Occipital lobe (tissue), 3 donors: ENCODE measurements at places on chromosomes 1 and 21. TPM values are rescaled to one million over a fixed set of nuclear protein-coding genes. Genes with fewer than 3 reads are reported as not detected.

DNA sequence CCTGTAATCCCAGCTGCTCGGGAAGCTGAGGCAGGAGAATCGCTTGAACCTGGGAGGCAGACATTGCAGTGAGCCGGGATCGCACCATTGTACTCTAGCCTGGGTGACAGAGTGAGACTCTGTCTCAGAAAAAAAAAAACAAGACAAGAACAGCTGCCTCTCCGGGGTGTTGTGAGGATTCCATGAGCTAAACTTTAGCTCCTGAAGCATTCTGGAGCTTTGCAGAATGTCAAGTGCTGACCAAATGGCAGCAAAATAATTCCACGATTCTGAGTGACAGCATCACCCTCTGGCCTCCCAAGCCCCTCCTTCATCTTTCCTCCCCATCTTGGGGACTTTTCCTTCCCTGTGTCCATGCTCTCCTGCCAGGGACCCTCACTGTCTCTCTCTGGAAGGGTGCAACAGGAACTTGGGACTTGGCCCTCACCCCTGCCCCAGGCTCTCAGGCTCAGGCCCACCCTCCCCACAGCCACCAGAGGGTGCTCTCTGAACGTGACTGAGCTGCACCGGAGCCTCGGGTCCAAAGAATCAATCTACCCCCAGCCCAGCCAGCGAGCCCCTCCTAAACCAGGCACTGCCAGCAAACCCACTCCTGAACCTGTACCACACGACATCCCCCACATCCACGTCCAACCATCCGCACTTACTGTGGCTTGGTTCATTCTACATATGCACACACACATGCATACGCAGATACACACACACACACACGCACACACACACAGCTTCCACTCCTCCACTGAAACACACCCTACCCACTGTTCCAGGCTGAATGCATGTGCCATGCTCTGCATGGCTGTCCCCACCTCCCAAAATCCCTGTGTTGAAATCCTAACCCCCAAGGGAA, 45.7 kb downstream of the ACOT7 start:
- DNase-seq, result no peak

- DNase-seq, result no peak
Observed at GRCh38 chr1:2210084-2210653, 15.6 kb upstream of the FAAP20 start.

- DNase-seq, result no peak
Observed at GRCh38 chr1:37919277-37919676, 27.6 kb downstream of the INPP5B start.

The ADGRL4 gene
- 3.1 TPM for total RNA-seq

The SLC16A4 gene
- total RNA-seq, result 5.8 TPM

GRCh38 chr21:14353231-14353630, 29.7 kb downstream of the HSPA13 start:
- DNase-seq, result no peak

DNA sequence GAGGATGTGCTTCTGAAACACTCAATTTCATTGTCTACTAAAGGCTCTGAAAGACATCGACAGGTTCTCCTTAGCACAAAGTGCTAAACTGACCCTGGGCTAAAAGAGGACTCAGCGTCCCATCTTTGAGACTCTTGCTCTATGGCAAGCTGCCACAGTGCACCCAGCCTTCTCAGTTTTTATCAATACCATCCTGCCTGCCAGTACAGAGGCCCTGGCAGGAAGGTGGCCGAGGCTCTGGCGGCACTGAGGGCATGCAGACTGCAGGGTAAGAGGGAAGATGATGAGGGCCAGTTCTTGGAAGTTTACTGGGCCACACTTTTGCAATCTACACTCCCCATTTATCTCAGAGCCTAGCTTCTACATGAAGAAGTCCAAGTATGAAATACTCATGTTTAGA, 5.3 kb downstream of the OLFML2B start:
- no peak for DNase-seq

DNA sequence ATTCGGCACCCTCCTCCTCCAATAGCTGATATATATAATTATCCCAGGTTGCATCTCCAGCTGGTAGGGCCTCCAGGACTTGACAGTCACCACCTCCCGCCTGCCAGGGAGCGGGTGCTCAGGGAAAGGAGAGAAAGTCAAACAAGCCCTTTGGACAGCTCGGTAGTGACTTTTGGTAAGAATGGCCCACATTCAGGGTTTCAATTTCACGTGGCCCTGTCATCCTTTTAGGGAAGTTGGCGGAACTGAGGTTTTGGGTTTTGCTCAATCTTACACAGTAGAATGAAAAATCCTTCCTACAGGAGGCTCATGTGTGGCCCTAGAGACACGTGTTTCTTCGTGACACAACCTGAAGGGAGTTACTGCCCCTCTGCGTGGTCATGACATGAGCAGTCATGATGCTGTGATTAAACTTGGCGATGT, 44.2 kb downstream of the CAPN8 start:
- DNase-seq, result no peak

GRCh38 chr1:156295391-156295947, at the start of gene GLMP:
Gene GLMP (minus strand): TSS chr1:156295679. CDS start chr1:156295645, 34 bp downstream.
- DNase-seq, result peak; percentile 25

- no peak for DNase-seq
Observed at GRCh38 chr1:214569357-214570004, 18.1 kb upstream of the PTPN14 start.

GRCh38 chr21:44093761-44094160, 13.4 kb upstream of the PWP2 start:
- DNase-seq, result no peak

DNA sequence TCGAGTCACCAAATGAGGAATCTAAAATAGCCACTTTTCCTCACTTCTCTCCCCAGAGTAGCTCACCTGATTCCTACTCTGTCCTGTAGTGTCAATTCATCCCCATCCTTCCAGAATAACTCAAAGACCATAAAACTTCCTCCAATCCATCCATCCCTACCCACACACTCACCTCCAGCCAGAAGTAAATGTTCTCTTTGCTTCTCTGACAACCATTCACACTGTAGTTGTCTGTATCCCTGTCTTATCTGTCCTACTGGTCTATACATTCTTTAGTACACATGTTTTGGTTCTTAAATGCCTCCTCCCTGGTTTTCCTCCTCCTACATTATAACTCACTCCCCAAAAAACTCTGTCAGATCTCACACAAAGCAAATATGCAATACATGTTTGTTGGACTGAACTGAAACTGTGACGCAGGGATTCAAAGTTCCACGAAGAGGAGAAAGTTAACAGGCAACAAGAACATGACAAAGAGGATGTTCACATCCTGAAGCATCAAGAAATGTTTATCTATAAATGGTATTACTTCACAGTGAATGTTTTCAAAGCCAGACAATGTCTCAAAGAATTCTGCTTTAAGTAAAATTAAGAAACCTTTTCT, 11.0 kb downstream of the TP53BP2 start:
- DNase-seq, result no peak

- no peak for DNase-seq
Observed at GRCh38 chr1:190176776-190177175, 300.9 kb downstream of the BRINP3 start.

- no peak for DNase-seq
Observed at GRCh38 chr1:157310401-157310800, 172.2 kb upstream of the ETV3 start.

The REG4 gene
- not detected for total RNA-seq

The FAM72C gene
- 0.16 TPM for total RNA-seq

DNA sequence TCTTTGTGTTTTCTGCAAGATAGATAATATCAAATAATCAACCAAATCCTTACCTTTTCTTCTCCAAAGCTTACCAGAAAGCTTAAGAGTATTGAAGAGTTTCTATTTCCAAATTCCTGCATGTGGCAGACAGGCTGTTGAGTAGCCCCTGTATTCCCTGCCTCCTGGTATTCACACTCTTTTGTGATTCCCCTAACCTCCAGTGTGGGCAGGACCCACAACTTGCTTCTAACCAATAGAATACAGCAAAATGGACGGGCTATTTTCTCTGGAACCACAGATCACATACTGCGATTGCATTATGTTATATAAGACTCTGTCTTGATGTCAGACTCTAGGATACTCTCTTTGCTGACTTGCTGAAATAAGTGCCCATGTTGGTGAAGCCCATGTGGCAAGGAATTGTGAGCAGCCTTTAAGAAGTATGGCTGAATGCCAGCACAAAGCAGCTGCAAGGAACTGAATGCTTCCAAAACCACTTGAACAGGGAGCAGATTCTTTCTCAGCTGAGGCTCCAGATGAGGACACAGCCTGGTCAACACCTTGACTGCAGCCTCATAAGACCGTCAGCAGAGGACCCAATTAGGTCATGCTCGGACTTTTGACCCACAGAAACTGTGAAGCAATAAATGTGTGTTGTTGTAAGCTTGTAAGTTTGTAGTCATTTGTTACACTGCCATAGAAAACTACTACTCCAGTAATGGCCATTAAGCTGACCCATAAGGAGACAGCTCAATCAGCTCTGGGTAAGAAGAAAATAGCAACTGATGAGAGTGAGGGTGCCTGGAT, 47.9 kb upstream of the PLXNA2 start:
- DNase-seq, result no peak

DNA sequence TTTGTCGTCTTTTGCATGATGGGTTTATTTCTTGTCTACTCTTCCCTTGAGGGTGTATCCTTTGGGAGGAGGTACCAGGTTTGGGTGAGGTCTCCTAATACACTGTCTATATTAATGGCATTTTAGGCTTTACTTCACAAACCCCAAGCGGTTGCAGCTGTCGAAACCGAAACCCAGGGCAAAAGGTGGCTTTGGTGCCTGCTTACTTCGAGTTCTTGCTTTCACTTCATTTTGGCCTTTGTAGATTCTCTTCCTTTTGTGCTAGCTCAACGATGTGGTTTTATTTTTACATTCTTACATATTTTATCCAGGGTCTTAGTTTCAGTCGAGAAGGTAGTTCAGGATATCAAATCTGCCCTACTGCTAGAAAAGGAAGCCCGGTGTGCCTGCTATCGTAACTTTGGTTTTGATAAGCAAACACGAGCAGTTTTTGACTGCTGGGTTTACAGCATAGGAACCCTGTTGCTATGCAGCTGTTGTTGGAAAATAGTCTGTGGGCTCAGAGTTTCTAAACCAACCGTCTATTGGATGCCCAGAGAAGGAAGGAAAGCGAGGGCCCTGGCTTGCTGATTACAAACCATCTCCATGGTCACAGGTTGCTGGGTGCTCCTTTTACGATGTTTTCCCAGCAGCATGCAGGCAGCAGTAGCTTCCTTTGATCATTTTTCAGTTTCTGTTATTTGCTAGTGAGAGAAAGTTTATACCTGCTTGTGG, 9.8 kb upstream of the TSPAN2 start:
- no peak for DNase-seq

- peak; percentile 53 for DNase-seq
Observed at GRCh38 chr21:37452227-37452626, 85.7 kb downstream of the DYRK1A start.

GRCh38 chr1:61455400-61455799, 269.5 kb downstream of the TM2D1 start:
- DNase-seq, result no peak
